ENCODE measurements at places on chromosomes 5 and 9. TPM values are rescaled to one million over a fixed set of nuclear protein-coding genes. Genes with fewer than 3 reads are reported as not detected.

GRCh38 chr9:116465576-116466270 is 221.4 kb upstream of the TRIM32 start:
- H3K4me1 ChIP-seq, result peaks cover 20% of the 10 kb centered on the region
- H3K27ac ChIP-seq, result no peak overlapping the region
- no peak for DNase-seq

GRCh38 chr9:33718987-33719386 is 76.4 kb upstream of the PRSS3 start:
- no peak overlapping the region for H3K27ac ChIP-seq
- DNase-seq, result no peak
- no peak overlapping the region for H3K4me3 ChIP-seq
- no peaks in the 10 kb centered on the region for H3K36me3 ChIP-seq
- no peaks in the 10 kb centered on the region for H3K4me1 ChIP-seq

- no peak overlapping the region for H3K27ac ChIP-seq
- DNase-seq, result no peak
- H3K36me3 ChIP-seq, result no peaks in the 10 kb centered on the region
- no peak overlapping the region for H3K4me3 ChIP-seq
- H3K27me3 ChIP-seq, result no peaks in the 10 kb centered on the region
- H3K4me1 ChIP-seq, result no peaks in the 10 kb centered on the region
These were observed 109.8 kb upstream of the SLC25A48 start for GRCh38 chr5:135724617-135725016.

GRCh38 chr9:89853161-89853560 is 248.3 kb downstream of the GADD45G start:
- no peak for DNase-seq
- no peaks in the 10 kb centered on the region for H3K4me1 ChIP-seq
- H3K27me3 ChIP-seq, result no peaks in the 10 kb centered on the region
- no peak overlapping the region for H3K4me3 ChIP-seq
- no peak overlapping the region for H3K27ac ChIP-seq

DNA sequence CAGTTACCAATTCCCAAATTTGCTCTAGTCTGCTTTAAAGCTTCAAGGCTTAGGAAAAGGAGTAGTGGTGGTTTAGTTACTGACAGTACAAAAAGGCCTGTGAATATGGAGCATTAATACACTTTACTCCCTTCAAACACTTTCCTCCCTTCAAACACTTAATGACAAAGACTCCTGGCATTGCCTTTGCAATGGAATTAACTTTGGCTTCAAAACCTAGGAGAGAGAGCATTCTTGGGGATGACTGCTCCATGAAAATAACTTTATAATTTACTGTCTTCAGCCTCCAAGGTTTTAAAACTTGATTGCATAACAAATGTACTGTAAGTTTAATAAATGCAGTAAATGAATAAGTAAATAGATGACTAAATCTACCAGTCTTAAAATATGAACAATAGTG is 185.6 kb downstream of the TRPM3 start:
- H3K4me3 ChIP-seq, result no peak overlapping the region
- H3K27me3 ChIP-seq, result no peaks in the 10 kb centered on the region
- H3K36me3 ChIP-seq, result no peaks in the 10 kb centered on the region
- no peaks in the 10 kb centered on the region for H3K4me1 ChIP-seq
- DNase-seq, result no peak

GRCh38 chr9:754150-754931 is 87.2 kb upstream of the DMRT1 start:
- H3K27me3 ChIP-seq, result no peaks in the 10 kb centered on the region
- peaks cover 3% of the 10 kb centered on the region for H3K36me3 ChIP-seq
- H3K27ac ChIP-seq, result no peak overlapping the region
- no peak for DNase-seq

DNA sequence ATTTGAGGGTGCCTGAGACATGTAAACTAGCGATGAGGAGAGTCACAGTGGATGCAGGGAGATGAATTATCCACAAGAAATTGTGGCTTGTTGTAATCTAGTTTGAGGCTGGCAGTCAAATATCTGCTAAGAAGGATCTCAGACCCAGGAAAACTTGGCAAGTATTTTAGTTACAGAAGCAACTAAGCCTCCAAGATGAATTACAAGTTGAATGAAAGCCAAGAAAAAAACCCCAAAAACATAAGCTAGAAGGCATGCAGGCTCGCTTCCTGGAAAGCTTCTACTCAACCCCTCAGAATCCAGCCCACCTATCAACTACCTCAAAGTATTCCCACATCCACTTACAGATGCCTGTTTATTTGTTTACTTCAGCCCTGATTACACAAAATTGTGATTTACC is 696.9 kb downstream of the MAT2B start:
- H3K36me3 ChIP-seq, result no peaks in the 10 kb centered on the region
- H3K27me3 ChIP-seq, result no peaks in the 10 kb centered on the region

DNA sequence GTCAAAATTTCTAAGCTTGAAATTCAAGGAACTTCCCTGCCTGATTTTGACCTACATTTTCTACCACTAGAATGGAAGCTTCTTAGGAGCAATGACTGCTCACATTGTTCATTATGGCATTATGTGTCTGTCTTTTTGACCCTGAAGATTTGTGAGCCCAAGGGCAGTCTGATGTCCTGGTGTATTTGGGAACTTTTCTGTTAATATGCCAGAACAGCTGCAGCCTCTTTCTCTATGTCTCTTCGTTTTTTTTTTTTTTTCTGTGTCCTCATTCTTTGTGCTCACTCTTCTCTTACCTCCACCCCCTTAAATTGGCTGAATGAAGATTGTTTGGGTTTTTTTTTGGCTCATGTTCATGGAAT is 34.8 kb upstream of the TMC1 start:
- no peaks in the 10 kb centered on the region for H3K36me3 ChIP-seq
- DNase-seq, result no peak
- no peaks in the 10 kb centered on the region for H3K27me3 ChIP-seq
- no peak overlapping the region for H3K4me3 ChIP-seq
- H3K27ac ChIP-seq, result no peak overlapping the region

DNA sequence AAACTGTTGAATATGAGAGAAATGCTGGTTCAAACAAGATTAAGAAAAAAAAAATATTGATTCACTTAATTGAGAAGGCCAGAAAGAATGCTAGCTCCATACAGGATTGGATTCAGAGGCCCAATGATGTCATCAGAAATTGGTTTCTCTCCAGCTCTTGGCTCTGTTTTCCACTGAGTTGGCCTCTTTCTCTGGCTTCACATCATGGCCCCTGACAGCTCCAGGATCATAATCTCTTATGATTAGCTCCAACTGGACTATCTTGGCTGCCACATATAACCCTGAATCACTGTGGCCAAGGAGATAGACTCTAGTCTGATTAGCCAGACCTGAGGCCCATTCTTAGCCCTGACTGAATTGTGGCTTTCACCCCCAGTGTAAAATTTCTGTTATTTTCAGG is 244.7 kb upstream of the GRAMD2B start:
- no peaks in the 10 kb centered on the region for H3K36me3 ChIP-seq
- no peak overlapping the region for H3K27ac ChIP-seq
- DNase-seq, result no peak
- no peaks in the 10 kb centered on the region for H3K4me1 ChIP-seq

DNA sequence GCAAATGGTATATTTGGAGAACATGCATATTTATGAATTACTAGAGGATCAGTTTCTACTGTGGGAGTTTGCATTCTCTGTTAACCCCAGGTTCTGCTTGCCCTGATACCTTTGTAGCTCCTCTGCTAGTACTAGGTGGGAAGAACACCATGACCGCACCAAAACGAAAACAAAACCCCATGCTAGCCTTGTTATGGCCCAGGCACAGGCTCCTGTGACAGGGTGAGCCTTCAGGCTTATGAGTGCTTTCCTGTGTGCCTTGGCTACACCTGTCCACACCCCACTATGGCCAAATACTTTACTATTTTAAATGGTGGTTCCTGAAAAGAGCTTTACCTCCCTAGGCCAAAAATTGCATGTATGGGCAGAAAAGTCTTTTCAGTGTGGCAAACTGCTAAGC is 94.8 kb downstream of the PPIC start:
- no peaks in the 10 kb centered on the region for H3K27me3 ChIP-seq
- DNase-seq, result no peak
- no peaks in the 10 kb centered on the region for H3K36me3 ChIP-seq
- no peak overlapping the region for H3K4me3 ChIP-seq

DNA sequence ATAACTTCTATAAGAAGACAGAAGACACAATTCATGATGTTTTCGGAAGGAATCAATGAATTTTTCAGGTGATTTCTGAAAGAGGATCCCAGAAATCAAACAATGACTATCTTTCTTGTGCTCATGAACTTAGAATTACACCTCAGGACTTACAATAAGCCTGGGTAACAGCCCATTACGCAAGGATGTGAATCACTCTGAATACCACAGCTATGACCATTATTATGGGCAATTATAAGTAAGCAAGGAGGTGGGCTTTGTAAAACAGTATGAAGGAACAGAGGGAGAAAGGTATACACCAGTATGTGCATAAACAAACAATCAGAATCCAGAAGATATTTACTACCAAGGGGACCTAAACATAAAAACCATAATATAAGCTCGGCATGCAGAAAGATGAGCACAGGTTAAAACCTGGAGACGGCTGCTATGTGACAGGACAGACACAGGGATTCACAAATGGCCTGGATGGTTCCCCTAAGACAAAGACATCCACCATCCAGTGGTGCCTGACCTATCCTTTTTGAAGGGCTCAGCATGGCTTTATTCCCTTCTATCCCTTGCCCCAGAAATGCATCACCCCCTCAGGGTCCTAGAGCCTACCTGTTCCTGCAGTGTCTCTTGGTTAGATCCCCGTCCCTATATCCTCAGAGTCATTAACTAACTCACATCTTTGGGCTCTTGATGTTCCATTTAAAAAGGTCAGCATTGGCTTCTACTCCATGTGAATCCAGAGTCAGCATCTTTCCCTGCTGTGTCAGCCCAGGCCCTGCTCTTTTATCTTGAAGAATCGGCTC is 21.8 kb upstream of the PPP2CA start:
- no peak for DNase-seq
- no peak overlapping the region for H3K4me3 ChIP-seq
- no peak overlapping the region for H3K27ac ChIP-seq
- H3K27me3 ChIP-seq, result no peaks in the 10 kb centered on the region

GRCh38 chr9:80707120-80707519 is 982.2 kb downstream of the TLE1 start:
- no peaks in the 10 kb centered on the region for H3K36me3 ChIP-seq
- no peak overlapping the region for H3K27ac ChIP-seq
- no peaks in the 10 kb centered on the region for H3K4me1 ChIP-seq
- DNase-seq, result no peak
- H3K27me3 ChIP-seq, result no peaks in the 10 kb centered on the region
- H3K4me3 ChIP-seq, result no peak overlapping the region

- no peak for DNase-seq
- H3K36me3 ChIP-seq, result no peaks in the 10 kb centered on the region
- no peaks in the 10 kb centered on the region for H3K4me1 ChIP-seq
- no peak overlapping the region for H3K27ac ChIP-seq
- no peak overlapping the region for H3K4me3 ChIP-seq
These were observed 6.7 kb upstream of the PDE6A start for GRCh38 chr5:149951138-149951749.

- H3K4me3 ChIP-seq, result no peak overlapping the region
- H3K27me3 ChIP-seq, result no peaks in the 10 kb centered on the region
- DNase-seq, result no peak
- H3K36me3 ChIP-seq, result no peaks in the 10 kb centered on the region
These were observed 34.1 kb upstream of the TRMT10B start for GRCh38 chr9:37719526-37719925.

- H3K4me3 ChIP-seq, result no peak overlapping the region
- no peak for DNase-seq
- H3K36me3 ChIP-seq, result no peaks in the 10 kb centered on the region
- H3K4me1 ChIP-seq, result no peaks in the 10 kb centered on the region
These were observed 17.2 kb upstream of the NFIB start for GRCh38 chr9:14331120-14331519.

DNA sequence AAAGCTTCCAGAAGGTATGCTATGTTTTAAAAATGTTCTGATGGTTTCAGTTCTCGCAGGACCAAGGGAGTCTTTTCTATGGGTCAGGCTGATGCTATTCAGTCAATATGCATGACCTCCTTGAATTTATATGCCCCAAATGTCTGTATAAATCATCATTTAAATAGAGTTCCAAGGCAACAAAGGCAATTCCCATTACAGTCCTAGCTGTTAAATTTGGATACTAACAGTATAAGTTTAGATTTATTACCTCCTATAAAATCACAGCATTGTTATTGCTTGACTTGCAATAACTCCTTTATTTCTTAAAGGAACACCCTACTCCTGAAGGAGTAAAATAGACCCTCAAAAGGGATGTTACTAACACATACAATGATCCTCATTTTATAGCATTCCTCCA is 387.7 kb upstream of the CHD1 start:
- H3K27ac ChIP-seq, result no peak overlapping the region
- no peaks in the 10 kb centered on the region for H3K36me3 ChIP-seq
- H3K4me3 ChIP-seq, result no peak overlapping the region
- no peak for DNase-seq
- H3K27me3 ChIP-seq, result no peaks in the 10 kb centered on the region
- no peaks in the 10 kb centered on the region for H3K4me1 ChIP-seq

GRCh38 chr5:160702311-160702803 is 149.7 kb downstream of the ATP10B start:
- H3K4me3 ChIP-seq, result no peak overlapping the region
- H3K36me3 ChIP-seq, result no peaks in the 10 kb centered on the region
- H3K27ac ChIP-seq, result no peak overlapping the region
- no peak for DNase-seq
- no peaks in the 10 kb centered on the region for H3K27me3 ChIP-seq

- DNase-seq, result no peak
- H3K27me3 ChIP-seq, result no peaks in the 10 kb centered on the region
- no peak overlapping the region for H3K27ac ChIP-seq
- H3K36me3 ChIP-seq, result no peaks in the 10 kb centered on the region
- no peak overlapping the region for H3K4me3 ChIP-seq
These were observed 15.7 kb upstream of the GSN start for GRCh38 chr9:121252104-121252851.

DNA sequence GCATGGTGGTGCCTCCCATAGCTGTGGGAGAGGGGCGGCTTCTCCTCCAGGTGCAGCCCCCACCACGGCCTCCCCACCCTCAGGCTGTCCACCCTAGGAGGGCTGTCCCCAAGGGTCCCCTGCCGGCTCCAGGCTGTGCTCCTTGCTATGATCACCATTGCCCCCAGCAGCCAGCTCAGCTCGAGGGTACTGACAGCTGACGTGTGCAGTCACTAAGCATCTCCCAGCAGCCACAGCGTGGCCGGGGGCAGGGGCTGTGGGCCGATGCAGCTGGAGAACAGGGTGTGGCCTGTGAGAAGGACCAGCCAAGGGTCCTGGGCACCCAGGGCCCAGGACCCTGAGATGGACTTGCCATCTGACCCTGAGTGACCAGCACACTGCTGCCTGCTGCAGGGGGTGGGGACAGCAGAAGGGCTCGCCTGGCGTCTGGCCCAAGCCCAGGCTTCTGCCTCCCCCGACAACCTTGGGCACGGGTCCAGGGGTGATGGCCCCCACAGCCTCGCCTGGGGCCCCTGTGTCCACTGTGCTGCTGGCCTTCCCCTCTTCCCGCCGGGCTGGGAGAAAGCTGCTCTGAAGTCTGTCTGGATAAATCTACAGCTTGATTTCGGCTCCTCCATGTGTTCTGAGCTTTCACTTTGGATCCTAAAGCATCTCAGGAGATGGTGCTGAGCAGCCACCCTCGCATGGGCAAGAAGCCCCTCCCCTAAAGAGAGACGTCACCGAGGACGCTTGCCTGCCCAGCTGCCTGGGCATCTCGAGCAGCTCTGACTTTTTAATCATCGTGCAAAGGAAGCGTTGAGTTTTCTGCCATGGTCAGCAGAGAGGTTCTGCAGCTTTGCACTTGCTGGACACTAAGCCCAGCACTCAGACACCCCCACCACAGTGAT is 5.5 kb downstream of the KCNT1 start:
- H3K4me3 ChIP-seq, result no peak overlapping the region
- no peak for DNase-seq
- no peaks in the 10 kb centered on the region for H3K27me3 ChIP-seq
- no peaks in the 10 kb centered on the region for H3K4me1 ChIP-seq
- H3K27ac ChIP-seq, result no peak overlapping the region

Gene CYLC2
- not detected for total RNA-seq

Gene PCDHA12
- total RNA-seq, result 0.20 TPM

Gene CNOT6
- total RNA-seq, result 7.3 TPM

Gene VAV2
- total RNA-seq, result 30.1 TPM

Gene BNC2
- total RNA-seq, result 0.43 TPM

Gene FIBCD1
- not detected for total RNA-seq

Data from right lobe of liver (tissue), 6 donors.